Muscle of arm (tissue), 14 donors: ENCODE measurements at places on chromosomes 16 and 17. TPM values are rescaled to one million over a fixed set of nuclear protein-coding genes. Genes with fewer than 3 reads are reported as not detected.

Gene TBC1D26
- polyA plus RNA-seq = 0.70 TPM

Gene CA7
- not detected for polyA plus RNA-seq

DNA sequence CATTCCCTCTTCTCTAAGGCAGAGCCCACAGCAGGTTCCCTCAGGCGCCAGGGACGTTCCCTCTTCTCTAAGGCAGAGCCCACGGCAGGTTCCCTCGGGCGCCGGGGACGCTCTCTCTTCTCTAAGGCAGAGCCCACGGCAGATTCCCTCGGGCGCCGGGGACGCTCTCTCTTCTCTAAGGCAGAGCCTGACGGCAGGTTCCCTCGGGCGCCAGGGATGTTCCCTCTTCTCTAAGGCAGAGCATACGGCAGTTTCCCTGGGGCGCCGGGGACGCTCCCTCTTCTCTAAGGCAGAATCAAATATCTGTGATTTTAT is 24.3 kb downstream of the ACSF3 start:
- no peak for DNase-seq

- DNase-seq = no peak
Measured at GRCh38 chr17:13590441-13590840, 11.3 kb downstream of the HS3ST3A1 start.
